ENCODE measurements at places on chromosomes 7 and 10.
A peak's percentile ranks its signal among the peaks of the same experiment; 100 is the strongest.

DNA sequence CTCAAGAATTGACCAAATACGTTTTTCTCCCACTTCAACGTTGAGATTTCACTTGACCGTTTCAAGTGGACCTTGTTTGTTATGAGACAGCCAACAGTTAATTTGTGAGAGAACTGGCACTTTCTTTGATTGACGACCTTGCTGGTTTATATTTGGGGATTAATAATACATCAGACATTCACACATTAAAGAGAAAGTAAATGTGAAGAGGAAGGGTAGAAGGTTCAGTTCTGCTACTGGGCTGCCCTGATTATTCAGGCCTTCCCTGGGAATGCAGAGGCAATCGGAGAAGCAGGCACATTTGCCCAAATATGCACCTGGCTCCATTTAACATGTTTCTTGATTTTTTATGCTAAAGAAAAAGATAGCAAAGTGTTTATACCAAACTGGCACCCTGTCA lies 114.1 kb downstream of the POU6F2 start:
- DNase-seq: no peak

DNA sequence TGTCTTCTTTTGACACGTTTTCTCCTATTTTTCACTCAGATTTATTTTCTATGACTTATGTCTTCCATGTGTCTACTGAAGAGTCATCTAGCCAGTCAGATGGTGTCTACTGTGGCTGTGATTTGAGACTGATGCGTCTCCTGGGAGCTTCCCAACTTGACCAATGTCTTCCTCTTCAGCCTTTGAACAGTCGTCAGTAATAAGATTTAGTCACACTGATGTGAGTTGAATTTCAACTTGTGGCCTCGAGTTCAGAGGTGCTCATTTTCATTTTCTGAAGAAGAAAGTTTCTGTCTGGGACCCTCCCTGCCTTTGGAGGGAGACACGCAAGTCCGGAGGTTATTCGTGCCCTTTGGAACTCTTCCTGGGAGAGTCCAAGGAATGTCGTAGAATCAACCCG lies 221.9 kb upstream of the INHBA start:
- no peak for DNase-seq

DNA sequence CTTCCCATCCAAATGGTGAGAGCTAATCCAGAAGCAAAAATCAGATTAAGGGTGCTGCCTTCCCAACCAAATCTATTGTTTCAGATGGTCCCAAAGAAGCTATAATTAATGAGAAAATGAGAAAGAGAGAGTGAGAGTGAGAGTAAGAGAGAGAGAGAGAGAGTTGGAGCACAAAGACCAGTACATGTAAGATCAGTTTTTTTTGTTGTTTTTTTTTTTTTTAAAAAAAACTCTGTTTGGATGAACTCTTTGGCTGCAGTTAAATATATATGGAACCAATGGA lies 305.6 kb downstream of the PTEN start:
- no peak for DNase-seq

DNA sequence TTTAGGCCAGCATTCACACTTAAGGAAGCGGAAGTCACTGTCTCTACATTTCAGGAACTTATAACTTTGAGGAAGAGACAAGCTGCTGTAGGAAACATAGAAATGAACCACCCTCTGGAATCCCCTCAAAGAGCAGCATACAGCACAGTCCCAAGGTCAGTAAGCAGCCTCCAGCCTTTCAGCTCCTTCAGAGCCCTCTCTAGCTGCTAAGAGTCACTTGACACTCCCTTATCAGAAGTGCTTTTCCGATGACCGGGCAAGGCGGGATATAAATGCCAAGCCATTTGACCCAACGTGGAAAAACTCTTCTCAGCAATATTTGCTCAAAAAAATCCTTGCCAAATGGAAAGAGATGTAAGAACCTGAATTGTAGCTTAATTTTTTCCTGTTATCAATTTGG lies 1284.3 kb downstream of the XPNPEP1 start:
- DNase-seq: no peak

DNA sequence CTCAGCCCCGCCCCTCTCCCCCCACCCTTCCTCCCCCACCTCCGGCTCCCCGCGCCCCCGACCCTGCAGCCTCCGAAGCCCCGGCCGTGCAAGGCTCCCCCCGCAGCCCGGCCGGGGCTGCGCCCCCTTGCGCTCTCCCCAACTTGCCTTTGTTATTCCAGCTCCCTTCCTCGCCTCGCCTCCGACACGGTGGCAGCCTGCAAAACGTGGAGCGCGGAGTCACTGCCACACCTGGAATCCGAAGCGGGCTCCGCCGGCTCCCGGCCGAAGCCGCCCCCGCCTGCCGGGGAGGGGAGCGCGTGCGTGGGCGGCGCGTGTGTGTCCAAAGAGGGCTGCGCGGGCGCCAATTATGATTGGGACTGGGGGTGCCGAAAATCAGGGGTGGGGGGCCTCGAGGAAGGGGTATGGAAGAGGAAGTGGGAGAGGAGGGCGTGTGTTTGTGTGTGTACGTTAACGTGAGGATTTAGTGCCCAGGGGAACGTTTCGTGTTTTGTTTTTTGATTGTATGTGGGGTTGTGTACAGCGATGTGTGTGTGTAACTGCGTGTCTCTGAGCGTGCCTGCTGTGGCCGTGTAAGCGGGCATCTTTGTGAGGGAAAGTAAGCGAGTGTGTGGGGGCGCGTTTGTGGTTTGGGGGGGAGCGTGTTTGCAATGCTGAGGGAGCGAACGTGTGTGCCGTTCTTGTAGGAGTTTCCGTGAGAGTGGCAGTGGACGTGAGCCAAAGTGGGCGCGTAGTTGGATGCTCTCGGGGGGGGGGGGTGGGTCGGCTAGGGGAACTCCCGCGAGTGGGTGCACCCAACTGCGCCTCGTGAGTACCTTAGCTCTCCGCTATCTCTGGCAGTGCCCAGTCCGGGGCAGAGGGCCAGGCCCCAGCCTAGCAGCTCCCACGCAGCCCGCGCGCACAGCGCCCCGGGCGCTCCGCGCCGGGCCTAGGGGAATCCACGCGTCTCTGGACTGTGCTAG lies 1.2 kb upstream of the ZMIZ1 start:
- DNase-seq: peak; percentile 80

DNA sequence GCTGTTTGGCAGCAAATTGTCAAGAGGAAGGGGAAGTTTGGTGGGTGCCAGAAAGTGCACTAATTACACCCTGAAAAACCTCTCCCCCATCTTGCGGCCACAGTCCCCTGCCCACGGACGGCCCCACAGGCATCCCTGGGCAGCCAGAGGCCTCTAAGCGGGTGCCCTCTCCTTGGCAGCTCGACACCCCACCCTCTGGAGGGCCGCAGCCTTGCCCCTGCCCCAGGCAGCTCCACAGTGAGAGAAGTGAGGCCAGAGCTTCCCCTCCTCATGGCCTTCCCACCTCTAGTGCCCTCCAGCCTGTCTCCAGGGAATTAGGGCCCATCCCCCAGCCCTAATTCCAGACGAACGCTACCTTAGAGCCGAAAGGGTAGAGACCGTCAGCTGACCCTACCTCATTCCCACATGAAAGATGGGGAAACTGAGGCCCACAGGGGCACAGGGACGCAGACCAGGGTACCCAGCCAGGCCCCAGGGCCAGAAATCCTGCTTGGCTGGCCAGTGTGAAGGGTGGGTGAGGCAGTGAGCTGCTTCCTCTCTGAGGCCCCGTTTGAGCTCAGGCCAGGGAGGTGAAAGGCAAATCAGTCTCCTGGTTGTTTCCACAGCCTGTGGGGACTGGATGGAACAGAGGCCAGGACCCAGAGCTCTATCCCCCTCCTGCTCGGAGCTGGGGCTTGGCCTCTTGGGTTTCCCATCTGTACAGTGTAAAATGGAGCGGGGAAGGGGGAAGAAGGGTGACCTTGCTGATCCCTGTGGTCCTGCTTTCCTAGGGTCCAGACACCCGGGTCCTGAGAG lies 10.0 kb downstream of the ZCCHC24 start:
- DNase-seq: no peak

GRCh38 chr7:57201021-57201894 lies 69.0 kb upstream of the ZNF479 start:
- DNase-seq: no peak
